ENCODE measurements at places on chromosomes 6 and 20.

GRCh38 chr6:152318278-152318677, 318.9 kb downstream of the SYNE1 start:
- DNase-seq, result no peak

DNA sequence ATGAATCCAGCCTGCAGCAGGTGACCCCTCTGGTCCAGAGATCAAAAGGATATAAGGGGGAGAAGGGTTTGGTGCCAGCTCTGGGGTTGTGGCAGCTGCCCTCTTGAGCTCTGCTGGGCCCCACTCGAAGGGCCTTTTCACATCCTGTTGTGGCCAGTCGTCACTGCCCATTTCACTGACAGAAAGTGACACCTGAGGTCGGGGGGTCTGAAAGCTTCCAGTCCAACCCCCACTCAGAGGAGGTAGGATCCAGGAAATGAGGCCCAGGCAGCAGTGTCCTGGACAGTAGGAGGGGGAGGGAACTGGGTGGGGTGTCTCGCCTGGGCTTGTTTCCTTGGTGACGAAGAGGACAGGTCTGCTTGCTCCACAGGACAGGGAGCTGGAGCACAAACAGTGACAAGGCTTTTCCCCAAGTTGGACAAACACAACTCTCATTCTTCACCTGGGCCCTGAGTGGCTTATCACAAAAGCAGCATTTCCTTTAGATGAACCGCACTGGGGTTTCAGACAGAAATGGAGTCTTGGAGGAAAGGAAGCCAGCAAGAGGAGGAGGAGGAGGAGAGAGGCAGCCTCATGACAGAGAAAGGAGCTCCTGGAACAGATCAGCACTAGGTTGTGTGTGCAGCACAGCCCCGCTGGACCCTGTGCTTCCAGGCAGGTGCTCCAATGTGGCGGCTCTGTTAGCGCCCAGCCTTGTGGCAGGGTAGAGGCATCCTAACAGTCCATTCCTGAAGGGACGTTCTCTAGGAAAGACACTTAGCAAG, 11.0 kb downstream of the FRS3 start:
- no peak for DNase-seq

DNA sequence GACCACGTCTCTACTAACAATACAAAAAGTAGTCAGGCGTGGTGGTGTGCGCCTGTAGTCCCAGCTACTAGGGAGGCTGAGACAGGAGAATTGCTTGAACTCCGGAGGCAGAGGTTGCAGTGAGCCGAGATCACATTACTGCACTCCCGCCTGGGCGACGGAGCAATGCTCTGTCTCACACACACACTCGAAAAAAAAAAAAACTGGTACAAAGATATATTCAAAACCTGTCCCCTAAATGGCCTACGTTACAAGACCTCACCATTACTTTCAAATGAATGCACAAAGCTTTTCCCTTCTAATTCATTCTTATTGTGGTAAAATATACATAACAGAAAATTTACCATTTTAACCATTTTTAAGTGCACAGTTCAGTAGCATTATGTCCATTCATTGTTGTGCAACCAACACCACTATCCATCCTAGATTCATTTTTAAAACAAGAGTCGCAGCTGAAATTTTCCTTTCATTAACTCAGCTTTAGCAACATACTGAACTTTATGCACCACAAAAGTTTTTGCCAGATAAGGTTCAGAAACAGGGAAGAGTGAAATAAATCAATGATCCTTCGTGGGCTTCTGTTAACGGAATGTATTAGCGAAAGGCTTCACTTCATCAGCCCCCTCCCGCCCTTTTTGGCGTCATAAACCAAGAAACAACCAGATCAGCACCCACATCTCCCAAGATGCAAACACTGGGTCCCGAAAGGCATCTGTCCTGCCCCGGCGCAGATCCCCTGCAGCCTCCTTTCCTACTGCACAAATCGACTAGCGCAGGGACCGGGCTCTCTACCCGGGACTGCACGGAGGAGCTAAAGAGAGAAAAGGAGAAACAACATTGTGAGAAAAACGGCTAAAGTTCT, 825 bp upstream of the FAM135A start:
- DNase-seq, result no peak

DNA sequence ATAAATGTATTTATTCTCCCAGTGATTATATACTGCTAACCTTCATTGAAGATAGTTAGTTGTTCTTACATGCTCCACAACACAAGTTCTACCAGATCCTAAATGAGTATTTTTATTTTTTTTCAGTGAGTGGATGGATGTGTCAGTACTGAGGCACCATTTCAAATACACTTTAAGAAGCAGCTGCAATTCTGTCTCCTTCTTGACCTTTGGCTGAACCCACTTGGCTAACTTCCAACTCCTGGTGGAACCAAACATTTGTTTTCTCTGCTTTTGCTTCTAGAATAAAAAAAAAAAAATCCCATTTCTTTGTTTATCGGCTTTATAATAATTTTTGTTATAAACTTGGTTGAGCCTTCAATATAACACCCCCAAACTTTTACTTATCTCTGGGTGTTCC, 458.3 kb upstream of the MAP3K7 start:
- DNase-seq, result no peak

DNA sequence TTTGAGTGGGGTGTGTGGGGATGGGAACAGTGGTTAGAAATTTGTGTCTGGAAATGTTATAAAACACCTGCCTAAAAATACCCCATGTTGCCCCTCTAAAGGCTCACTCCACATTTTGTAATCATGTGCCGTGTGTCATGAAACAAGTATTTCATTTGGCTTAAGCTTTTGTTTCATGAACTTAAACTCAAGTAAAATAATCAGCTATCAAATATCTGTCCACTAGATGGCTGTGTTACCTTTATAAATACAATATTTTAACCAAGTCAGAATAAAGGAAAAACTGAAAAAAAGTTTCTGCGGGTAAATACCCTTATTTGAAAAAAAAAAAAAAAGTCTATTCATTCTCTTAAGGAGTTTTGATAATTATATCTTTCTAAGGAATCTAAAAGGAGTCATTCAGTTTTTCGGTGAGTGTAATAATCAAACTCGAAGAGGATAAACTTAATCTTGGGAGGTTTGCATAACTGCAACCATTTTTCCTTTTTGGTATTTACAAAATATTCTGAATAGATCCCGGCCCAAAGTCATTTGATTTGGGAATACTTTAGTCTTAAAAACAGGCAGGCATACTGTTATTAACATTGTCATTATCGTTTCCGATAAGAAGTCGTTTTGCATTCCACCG, 29.9 kb upstream of the MTRF1L start:
- DNase-seq, result no peak

GRCh38 chr6:139641376-139641775, 266.9 kb upstream of the CITED2 start:
- DNase-seq, result no peak

DNA sequence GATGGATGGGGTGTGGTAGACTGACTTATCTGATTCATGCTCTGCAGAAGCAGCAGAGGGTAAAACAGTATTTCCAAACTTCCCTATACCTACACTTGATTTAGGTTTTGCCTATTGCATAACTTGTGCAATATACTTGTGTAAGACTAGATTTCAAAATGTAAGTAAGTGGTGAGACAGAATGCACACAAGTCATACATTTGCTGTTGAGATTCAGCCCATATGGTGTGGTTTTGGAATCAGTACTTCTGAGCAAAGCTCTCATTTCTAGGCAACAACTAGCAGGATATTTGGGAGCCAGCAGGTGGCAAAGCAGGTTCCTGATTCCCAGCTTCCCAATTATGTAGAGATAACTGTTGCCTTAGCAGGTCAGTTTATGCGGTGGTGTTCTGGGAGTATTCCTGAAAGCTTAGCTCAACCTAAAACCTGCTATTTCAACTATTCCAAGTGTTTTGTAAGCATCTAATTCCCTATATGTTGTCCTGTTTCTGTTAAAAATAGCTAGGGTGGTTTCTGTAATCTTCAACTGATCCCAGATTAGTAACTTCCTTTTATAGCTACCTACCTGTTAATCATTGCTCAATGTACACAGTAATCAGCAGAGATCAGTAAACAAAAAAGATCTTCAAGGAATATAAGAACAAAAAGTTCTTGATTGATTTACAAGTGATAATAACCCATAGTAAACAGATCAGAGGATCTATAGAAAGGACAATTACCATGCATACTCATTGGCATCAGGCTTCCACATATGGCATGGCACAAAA, 8.5 kb upstream of the FABP7 start:
- no peak for DNase-seq

- no peak for DNase-seq
Measured at GRCh38 chr6:14458669-14459266, 341.2 kb downstream of the CD83 start.

- DNase-seq, result no peak
Measured at GRCh38 chr6:117600008-117600743, 2.1 kb downstream of the GOPC start.

GRCh38 chr6:116975600-116975999, 98.6 kb downstream of the RFX6 start:
- DNase-seq, result no peak

All from esophagus squamous epithelium (tissue), 5 donors.